ENCODE measurements at places on chromosomes 11 and 22.

DNA sequence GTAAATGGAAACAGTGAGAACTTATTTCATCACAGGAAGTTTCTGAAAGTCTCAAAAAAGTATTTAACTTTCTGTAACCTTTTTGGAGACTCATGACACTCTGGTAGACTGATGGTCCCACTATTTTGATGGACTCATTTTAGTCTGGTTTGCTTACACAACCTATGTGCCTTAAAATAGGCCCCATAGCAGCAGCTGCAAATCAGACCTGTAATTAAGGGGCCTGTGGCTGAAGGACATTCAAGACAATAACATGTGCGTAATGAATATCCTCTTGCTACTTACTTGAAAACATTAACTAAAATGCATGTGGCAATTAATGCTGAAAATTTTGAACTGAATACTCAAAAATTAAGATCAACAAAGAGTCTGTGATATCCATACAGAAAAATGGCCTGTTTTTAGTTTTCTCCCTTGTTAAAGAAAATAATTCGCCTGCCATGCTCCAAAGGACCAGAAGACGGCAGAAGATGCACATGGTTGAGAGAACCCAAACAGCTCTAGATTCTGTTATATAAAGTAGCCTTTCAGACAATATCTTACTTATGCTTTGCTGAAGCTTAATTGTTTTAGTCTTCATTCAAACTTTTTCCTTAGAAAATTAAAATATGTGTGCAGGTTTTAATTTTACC, 568.5 kb downstream of the KCNA4 start:
- peak; percentile 19 for DNase-seq

- no peak for DNase-seq
Observed at GRCh38 chr22:28044546-28045173, 125.6 kb upstream of the PITPNB start.

- no peak for DNase-seq
Observed at GRCh38 chr11:86514453-86514852, 139.8 kb downstream of the CCDC81 start.

DNA sequence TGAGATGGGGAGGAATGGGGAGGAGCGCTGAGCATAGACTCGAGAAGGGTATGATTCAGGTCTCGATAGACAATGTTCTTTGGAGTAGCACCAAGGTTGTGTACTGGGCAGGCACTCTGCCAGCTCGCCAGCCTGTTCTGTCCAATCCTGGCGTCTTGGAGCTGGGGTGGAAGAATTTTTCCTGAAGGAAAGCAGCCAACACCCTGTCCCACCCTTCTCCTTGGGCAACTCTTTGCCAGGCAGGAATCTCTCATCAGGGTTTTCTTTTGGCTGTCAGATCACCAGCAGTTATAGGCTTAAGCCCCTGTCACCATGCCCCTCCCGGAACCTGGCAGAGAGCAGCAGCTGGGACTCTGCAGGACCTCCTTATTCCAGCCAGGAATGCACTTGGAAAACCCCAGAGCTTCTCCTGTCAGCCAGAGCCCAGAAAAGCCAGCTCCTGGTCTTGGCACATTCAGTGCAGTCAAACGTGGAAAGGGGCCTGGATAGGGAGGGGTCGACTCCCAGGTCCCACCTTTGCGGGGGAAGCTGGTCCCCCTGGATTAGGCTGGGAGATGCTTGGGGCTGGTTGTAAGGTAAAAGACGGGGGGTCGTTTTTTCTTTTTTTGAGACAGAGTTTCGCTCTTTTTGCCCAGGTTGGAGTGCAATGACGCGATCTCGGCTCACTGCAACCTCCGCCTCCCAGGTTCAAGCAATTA, 14.4 kb upstream of the SPTBN2 start:
- DNase-seq, result no peak

GRCh38 chr11:77201991-77202841, 74.2 kb downstream of the MYO7A start:
- DNase-seq, result no peak

DNA sequence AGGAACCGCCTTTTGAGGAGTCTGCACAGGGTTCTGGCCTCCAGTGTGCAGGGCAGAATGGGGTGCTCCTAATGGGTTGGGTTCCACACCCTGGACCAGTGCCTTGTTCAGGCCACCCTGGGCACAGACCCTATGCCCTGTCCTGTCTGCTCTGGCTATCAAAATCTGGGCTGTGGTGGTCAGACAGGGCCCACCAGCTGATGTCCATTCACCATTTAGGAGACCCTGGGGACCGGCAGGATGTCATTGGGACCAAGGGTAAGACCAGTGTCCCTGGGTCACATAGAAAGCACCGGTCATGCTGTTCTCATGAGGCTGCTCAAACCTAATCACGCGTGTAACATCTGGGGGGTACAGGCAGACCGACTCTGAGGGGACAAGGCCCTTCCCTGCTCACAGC, 37.3 kb downstream of the PARVG start:
- no peak for DNase-seq

- no peak for DNase-seq
Observed at GRCh38 chr11:12224537-12224893, 114.1 kb downstream of the MICAL2 start.

DNA sequence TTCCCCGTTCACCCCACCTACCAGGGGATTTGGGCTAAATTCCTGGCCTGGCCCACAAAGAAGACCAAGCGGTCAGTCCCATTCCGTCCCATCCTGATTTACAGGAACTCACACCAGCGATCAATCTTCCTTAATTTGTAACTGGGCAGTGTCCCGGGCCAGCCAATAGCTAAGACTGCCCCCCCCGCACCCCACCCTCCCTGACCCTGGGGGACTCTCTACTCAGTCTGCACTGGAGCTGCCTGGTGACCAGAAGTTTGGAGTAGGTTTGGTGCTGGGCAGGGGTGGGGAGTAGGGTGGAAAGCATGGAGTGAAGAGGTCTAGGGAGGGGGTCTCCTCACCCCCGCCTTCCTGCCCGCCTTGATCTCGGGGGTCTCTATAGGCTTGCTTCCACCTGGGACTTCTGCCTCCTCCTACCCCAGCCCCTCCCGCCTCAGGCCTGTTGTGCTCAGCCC, at the start of gene SERPING1:
Gene SERPING1 (plus strand): TSS at position 225 of the 455 bp plus-strand sequence. CDS start 586 bp downstream, outside the sequence.
- no peak for DNase-seq

- DNase-seq, result no peak
Observed at GRCh38 chr11:36101466-36101865, 157.6 kb downstream of the LDLRAD3 start.

- DNase-seq, result no peak
Observed at GRCh38 chr11:135069890-135070289, 657.8 kb upstream of the B3GAT1 start.

All from non-pigmented ciliary epithelial cell (primary cell).